Ammon's horn (tissue), 1 donor: ENCODE measurements at places on chromosomes 5 and 9.

GRCh38 chr9:4102078-4102477, 197.8 kb downstream of the GLIS3 start:
- no peak for DNase-seq

- DNase-seq: no peak
Observed at GRCh38 chr5:149937610-149938009, 7.0 kb downstream of the PDE6A start.

DNA sequence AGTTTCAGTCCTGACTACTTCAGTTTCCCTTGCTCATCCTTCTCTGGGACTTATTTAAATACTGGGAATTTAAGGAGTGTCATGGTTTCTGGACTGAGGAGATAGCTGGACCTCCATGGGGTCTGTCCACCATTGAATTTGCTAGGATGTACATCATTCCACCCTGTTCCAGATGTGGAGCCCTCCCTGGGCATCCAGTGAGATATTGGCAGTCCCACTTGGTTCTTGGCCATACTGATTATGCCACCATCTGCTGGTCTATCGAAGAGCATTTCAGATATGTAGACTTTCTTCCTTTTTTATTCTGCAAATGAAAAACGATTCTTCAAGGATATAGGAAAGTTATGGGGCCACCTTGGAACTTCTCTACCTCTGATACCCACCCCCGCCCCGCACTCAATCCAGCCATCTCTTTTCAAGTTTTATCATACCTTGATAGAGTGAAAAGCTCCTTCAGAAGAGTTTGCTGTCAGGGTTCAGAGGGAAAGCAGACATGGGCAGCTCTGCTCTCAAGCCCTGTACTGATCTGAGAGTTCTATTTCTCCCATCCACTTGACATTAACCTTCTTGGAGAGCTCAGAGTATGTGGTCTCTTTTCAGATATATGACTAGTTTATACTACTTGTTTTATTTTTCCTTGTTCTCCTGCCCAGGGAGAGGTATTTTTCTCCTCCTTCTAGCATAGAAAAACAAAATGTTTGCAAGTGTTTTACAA, 490.7 kb upstream of the SGCD start:
- no peak for DNase-seq

DNA sequence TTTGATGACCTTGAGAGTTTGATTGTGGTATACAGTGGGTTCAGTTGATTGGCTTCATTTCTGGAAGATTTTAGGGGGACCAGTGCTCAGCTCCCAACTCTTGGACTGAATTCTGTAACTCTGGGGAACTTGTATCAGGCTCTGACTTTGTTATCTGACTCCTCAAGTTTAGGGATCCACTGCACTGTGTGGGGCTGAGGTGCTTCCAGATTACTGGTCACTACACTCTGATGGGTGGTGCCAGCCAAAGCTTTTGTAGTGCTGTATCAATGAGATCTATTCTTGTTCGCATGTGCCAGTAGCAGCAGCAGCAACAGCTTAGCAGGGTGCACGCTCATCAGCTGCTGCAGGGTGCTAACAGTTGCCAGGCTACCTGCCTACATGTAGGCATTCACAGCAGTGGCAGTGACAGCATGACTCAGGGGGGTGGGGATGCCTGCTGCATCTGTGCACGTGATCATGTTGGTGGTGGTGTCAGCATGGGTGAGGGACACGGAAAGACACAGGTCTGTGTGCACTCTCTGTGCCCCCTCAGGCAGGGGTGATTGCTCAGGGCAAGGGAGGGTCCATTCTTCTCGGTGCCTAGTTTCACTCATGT, 438.8 kb upstream of the SEMA6A start:
- peak; percentile 18 for DNase-seq

GRCh38 chr5:164728733-164729132, 1223.3 kb downstream of the MAT2B start:
- no peak for DNase-seq

DNA sequence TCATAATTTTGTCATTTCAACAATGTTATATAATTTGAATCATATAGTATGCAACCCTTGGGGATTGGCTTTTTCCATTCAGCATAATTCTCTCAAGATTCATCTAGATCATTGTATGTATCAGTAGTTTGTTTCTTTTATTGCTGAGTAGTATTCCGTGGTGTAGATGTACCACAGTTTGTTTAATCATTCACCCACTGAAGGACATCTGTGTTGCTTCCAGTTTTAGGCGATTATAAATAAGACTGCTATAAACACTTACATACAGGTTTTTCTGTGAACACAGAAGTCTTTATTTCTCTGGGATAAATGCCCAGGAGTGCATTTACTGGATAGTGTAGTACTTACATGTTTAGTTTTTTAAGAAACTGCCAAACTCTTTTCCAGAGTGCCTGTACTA, 374.1 kb downstream of the DEPDC1B start:
- no peak for DNase-seq

DNA sequence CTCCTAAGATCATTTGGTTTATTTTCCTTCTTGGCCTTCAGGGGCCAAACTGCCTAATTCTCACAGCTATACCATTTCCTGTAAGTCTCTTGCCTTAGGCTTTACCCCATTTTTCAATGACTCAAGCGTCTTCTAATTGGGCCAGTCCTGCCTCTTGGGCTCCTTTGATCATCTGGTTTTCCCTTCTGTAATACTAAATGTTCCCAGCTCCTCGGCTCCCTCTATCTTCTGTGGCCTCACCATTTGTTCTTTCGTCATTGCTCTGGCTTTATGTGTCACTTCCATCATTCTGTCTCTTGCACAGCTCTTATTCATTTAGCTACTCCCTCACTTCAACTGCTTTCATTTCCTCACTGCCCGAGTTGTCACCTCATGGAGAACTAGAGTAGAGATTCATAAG, 14.5 kb upstream of the SPINK7 start:
- DNase-seq: no peak

GRCh38 chr9:27467486-27467885, 56.6 kb upstream of the IFNK start:
- no peak for DNase-seq

DNA sequence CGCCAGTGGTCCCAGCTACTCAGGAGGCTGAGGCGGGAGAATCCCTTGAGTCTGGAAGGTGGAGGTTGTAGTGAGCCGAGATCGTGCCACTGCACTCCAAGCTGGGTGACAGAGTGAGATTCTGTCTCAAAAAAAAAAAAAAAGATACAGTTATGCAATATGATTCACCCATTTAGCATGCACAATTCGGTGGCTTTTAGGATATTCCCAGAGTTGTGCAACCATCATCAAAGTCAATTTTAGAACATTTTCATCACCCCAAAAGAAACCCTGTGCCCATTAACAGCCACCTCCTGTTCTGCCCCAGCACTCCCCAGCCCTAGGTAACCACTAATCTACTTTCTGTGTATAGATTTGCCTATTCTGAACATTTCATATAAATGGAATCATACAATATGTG, 4.3 kb upstream of the DHFR start:
- DNase-seq: no peak

- DNase-seq: no peak
Observed at GRCh38 chr5:96927008-96927407, 8.9 kb upstream of the LNPEP start.

- no peak for DNase-seq
Observed at GRCh38 chr5:103452666-103453065, 109.9 kb downstream of the NUDT12 start.

DNA sequence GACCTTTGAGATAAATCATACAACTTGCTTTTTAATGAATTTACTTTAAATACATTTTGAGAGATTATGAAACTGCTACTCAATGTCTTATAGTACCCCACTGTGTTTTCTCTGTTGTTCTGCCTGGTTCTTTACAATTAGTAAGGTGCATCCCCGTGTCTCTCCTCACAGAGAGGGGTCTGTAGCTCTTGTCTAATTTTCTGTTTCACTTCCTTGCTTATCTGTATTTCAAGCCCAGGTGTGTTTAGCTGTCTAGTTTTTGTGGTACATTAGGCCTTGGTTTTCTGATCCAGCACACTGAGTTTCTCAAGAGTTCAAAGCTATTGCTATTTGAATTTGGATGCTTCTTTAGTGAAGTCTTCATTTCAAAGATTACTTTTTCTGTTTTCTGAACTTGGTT, 105.1 kb downstream of the MAST4 start:
- no peak for DNase-seq

GRCh38 chr5:343461-344401, 22.2 kb downstream of the AHRR start:
- DNase-seq: no peak

DNA sequence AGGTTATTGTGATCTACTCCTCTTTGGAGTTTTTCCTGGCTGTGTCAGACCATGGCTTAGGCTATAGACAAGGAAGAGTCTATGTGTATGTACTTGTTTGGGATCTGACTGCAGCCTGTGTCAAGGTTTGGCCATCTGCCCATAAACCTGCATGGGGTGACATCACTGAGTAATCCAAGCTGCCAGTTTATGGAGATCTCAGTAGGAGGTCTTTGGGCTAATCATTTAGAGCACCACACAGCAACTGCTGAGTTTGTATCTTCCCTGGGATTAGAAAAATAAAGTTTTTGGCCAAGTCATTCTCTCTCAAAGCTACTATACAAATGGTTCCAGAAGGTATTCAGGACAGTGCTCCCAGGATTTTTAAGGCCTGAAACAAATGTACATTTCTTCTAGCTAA, 65.5 kb upstream of the HSPB3 start:
- peak; percentile 14 for DNase-seq

- DNase-seq: no peak
Observed at GRCh38 chr9:70228611-70229010, 30.2 kb upstream of the SMC5 start.

GRCh38 chr9:94802251-94802650, 75.8 kb downstream of the AOPEP start:
- no peak for DNase-seq

DNA sequence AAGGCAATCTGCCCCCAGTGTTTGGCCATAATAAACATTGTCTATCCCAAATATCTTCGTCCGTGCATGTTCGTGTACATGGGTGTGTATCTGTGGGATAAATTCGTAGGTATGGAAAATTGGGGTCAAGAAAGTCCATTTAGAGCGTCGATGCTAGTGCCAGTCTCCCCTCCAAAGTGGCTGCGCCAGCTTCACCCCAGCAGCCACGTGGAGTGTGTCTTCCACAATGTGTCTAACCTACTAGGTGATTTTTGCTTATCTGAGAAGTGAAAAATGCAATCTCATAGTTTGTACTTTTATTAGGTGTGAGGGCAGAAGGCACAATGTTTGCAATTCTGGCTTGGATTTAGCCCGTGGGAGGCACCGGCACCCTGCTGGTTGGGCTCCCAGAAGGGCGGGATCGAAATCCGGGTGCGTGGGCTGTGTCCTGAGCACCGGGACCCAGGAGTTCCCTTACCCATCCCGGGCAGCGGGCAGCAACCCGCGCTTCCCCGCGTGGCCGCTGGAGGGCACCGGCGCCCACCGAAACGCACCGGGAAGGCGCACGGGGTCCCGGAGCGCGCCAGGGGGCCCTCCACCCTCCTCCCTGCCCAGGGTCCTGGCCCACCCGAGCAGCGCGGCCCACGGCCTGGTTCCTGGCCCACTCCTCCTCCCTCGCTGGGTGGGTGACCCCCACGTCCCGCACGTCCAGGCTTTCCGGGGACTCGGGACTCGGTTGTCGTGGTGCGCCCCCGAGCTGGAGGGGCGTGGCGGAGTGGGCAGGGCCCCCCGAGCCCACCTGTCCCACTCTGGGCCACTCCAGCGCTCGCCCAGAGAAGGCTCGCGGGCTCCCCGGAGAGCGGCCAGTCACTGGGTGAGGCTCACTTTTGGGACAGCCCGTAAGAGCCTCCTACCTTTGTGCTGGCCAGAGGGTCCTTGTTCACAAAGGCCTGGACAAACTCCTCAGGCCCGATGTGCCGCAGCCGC, 55.4 kb upstream of the RNF130 start:
- DNase-seq: no peak

GRCh38 chr9:22308177-22308576, 138.4 kb upstream of the DMRTA1 start:
- no peak for DNase-seq

- DNase-seq: no peak
Observed at GRCh38 chr5:27171761-27172261, 133.4 kb upstream of the CDH9 start.

DNA sequence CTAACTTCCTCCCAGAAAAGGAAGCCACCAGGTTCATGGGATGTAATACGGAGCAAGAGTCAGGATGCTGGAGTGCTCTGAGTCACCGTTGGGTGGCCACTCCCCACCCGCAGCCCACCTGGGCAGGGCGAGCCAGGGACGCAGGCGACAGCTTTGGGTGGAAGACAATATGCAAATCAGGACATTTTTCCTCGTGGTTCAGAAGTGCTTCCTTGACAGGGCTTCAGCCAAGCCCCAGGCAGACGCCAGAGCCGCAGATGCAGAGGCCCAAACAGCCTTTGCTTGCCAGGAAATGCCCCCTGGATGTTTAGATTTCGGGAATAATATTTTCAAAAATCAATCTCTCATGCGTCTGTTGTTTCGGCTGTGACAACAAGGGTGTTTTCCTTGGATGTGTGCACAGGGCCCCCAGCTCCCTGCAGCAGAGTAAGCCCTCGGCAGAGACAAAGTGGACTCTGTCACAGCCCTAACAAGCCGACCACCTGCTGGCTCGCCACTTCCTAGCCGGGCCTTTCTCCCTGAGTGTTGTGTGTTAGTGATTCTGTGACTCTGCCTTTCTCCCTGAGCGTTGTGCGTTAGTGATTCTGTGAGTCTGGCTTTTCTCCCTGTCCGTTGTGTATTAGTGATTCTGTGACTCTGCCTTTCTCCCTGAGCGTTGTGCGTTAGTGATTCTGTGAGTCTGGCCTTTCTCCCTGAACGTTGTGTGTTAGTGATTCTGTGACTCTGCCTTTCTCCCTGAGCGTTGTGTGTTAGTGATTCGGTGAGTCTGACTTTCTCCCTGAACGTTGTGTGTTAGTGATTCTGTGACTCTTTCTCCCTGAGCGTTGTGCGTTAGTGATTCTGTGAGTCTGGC, 11.8 kb upstream of the SLC9A3 start:
- no peak for DNase-seq

- DNase-seq: no peak
Observed at GRCh38 chr5:119321569-119322311, 34.1 kb upstream of the TNFAIP8 start.

DNA sequence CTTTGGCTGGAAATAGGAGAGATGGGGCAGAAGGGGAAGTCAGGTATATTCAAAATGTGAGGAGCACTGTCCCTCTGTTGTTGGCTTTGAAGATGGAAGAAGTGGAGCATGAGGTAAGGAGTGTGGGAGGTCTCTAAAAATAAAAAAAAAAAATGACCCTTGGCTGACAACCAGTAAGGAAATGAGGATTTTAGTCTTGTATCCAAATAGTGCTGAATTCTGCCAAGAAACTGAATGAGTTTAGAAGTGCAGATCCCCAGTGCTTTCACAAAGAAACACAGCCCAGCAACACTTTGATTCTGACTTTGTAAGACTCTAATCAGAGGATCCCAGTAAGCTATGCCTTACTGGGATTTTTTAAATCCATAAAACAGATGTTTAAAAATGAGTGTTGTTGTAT, 367.9 kb downstream of the CYLC2 start:
- no peak for DNase-seq

GRCh38 chr9:101333926-101334702, 50.7 kb downstream of the BAAT start:
- DNase-seq: no peak

GRCh38 chr9:99746406-99746805, 75.3 kb upstream of the NR4A3 start:
- no peak for DNase-seq

GRCh38 chr5:109788596-109788995, 98.9 kb downstream of the MAN2A1 start:
- no peak for DNase-seq

- DNase-seq: no peak
Observed at GRCh38 chr9:126695701-126696400, 82.1 kb downstream of the LMX1B start.
